ENCODE measurements at places on chromosomes 1 and 21.

DNA sequence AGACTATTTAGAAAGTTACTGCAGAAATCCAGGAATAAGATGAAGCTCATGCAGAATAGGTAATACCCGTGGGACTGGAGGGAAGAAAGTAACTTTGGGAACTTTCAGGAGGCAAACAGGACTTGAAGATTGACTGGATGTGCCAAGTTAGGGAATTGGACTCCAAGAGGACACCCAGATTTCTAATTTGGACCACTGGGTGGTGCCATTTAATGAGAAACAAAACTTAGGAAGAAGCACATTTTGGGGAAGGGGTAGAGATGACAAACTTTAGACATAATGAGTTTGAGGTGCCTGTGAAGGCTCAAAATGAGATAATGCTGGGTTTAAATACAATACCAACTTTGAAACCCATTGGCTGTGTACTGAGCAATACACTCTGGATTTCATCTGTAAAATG is 3.3 kb upstream of the B4GALT3 start:
- no peak for DNase-seq

DNA sequence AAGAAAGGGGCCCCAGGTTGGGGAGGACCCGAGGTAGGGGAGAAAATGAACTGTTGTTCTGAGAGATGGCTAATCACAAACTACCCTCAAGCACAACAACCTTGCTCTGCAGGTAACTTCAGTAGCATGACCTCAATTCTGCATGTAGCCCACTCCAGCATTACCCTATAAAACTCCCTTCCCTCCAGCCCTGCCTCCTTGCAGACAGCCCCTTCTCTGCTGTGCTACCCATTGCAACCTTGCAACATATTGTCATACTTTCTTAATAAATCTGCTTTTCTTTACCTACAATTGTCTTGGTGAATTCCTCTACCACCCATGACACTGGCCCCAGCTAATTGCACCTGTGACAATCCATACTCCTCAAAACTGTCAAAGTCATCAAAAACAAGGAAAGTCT is 428.9 kb downstream of the MATN1 start:
- no peak for DNase-seq

- no peak for DNase-seq
Observed at GRCh38 chr1:160981584-160982411, 27.2 kb upstream of the ITLN2 start.

DNA sequence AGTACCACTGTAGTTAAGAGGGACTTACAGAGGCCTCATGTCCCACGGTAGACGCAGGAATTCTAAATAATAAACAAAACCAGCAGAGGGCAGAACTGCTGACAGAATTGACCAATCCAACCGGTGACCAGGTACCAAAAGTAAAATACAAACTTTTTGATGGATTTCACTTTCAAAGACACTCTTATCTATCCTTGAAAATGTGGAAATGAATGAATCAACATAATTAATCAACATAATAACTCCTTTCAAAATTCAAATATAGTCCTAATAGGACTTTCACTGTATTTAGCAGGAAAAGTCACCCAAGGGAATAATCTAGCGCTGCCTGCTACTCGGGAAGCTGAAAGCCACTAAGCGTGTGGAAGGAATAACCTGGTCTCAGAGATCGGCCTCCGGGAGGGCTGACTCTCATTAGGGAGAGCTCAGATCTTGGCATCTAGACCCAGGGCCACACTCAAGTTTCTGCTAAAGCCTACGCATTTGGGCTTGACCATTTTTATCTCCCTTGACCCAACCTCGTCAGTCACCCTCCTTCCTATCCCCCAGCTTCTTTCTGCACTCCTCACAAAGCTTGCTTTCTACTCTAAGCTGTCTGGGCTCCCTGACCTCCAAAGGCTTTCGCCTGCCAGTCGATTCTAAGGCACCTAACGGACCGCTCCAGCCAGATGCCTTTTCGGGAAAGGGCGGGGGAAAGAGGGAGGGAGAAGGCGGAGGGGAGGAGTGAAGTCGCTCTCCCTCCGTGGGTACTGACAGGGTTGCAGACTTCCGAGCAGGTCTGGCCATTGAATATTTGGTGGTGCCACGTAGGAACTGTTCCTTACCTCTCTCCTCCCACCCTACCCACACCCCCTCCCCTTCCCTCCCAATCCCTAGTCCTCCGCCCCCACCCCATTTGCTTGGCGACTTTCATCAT is 1.6 kb downstream of the COL11A1 start:
- DNase-seq, result peak; percentile 63

GRCh38 chr1:27572019-27572678 is 31.8 kb downstream of the AHDC1 start:
- no peak for DNase-seq

GRCh38 chr1:24477309-24477708 is 25.3 kb upstream of the RCAN3 start:
- DNase-seq, result no peak

- DNase-seq, result no peak
Observed at GRCh38 chr1:219682788-219683187, 69.9 kb upstream of the ZC3H11B start.

DNA sequence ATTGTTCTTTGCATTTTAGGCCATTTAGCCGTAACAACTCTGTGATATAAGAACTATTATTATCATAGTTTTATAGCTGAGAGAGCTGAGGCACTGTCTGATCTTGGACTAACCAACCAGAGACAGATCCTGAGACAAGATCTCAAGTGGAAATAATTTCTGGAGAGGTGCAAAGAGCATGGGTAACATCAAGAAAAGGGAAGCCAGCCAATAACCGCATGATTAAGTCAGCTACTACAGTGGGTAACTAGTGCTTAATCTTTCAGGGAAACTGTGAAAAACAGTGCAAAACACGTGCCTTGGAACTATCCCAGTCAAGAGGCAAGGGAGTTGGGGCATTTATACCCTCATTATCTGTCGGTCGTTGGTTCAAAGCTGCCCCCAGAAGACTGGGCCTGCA is 105.8 kb downstream of the OMA1 start:
- no peak for DNase-seq

GRCh38 chr1:21064057-21064456 is 112.6 kb downstream of the EIF4G3 start:
- DNase-seq, result no peak

DNA sequence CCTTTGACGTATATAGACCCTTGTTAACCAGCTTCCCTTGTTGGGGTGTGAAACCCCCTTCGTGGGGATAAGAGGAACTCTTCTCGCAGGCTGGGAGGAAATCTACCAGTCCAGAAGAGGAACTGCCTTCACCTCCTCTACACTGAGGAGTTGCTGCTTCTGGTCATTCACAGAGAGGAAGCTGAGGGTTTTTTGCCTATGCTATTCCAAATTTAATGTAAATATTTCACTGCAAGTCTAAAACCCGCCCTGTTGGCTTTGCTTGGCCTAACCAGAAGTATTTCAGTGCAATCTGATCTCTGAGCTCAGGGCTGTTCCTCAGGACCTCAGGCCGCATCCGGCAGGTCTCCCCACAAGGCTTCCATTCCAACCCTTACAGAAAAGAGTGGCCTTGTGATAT is 150.1 kb downstream of the HIVEP3 start:
- no peak for DNase-seq

- no peak for DNase-seq
Observed at GRCh38 chr1:96515925-96516324, 205.7 kb upstream of the PTBP2 start.

- DNase-seq, result no peak
Observed at GRCh38 chr21:42343556-42343955, 7.2 kb downstream of the TFF2 start.

DNA sequence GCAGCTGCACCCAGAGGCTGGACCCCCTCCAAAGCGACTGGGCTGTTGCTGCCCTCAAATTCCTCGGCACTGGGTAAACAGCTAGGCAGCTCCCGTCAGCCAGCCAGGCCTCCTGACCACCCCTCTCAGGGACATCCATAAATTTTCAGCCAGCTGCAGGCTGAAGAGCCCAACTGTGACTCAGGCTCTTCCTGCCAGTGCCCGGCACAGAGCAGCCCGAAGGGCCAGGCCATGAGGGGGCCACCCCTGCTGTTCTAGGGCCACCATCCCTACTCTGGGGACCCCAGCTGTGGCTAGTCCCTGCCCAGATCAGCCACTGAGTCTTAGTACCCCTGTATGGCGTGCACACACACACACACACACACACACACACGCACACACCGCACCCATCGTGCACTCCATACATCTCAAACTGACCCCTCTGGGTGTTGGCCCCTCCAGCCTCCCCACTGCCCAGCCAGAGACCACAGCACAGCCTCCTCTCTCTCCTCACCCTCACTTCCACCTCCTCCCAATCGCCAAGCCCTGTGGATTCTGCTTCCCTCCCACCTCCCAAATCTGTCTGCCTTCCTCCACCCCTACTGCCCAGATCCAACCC is 6.2 kb upstream of the LAPTM5 start:
- DNase-seq, result peak; percentile 46

- peak; percentile 54 for DNase-seq
Observed at GRCh38 chr1:234322979-234323378, 50.3 kb upstream of the COA6 start.

- DNase-seq, result no peak
Observed at GRCh38 chr1:24714859-24715520, 30.3 kb upstream of the CLIC4 start.

DNA sequence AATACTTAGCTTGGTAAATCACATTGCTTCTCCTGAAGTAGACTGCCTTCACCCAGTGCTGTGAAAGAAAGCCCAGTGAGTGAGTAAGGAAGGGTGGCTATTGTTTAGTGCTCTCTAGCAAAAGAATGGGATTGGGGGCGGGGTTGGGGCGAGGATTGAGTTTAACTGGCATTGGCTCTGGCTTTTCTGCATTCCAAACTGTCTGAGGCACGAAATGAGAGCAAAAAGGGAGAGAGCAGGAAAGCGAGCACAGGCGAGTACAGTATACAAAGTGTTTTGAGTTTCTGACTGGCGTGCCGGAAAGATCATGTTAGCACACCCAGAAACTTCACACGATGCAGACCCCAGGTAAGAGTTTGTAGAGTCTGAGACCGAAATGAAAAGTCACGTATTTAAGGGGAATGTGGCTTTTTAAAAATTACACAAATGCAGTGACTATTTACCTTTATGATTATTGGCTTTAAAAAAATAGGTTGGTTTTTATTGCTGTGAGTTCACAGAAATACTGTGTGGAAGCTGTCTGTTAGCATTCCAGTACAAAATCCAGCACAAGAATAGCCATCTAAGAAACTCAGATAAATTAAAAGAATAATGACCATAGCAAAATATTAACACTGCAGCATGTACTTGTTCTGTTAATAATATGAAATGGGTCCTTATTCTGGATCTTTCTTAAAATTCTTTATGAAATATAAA is 155.4 kb downstream of the CLEC20A start:
- peak; percentile 77 for DNase-seq

GRCh38 chr1:171222936-171223335 is 25.4 kb upstream of the FMO1 start:
- no peak for DNase-seq

- DNase-seq, result no peak
Observed at GRCh38 chr1:71743862-71744261, 538.5 kb downstream of the NEGR1 start.

DNA sequence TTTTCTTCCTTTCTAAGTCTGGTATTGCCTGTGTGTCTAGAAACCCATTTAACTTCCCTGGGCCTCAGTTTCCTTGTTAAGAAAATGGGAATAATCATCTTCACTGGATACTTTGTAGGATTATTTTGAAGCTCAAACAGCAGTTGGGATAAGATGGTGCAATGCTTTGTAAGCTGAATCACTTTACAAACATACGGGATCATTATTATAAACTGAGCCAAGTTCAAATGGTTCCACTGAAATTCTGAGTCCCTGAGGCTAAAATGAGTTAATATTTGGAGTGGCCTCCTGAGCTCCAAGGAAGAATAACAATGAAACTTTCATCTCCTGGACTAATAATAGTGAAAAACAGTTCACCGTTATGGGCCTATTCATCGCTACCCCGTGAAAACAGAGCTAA is 388.0 kb downstream of the PLPP3 start:
- no peak for DNase-seq

DNA sequence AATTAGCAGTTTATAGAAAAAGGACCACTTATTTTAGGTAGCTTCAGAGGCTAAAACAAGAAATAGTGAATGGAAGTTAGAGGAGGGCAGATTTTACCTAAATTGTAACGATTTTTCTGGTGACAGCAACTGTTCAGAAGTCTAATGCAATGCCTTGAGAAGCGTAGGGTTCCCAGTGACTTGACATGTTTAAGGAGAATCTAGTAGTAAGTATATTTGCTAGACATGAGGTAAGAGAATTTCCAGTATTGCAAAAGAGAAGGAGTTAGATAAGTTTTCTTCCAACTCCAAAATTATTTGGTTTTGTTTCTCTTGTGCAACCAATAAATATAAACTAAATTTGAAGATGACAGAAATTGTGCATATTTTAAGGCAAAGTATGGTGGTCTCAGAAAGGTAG is 140.0 kb downstream of the SMYD3 start:
- DNase-seq, result no peak

GRCh38 chr21:45049714-45050344 is 24.6 kb upstream of the ADARB1 start:
- DNase-seq, result no peak

GRCh38 chr1:203870245-203870644 is 8.8 kb downstream of the SNRPE start:
- DNase-seq, result no peak

DNA sequence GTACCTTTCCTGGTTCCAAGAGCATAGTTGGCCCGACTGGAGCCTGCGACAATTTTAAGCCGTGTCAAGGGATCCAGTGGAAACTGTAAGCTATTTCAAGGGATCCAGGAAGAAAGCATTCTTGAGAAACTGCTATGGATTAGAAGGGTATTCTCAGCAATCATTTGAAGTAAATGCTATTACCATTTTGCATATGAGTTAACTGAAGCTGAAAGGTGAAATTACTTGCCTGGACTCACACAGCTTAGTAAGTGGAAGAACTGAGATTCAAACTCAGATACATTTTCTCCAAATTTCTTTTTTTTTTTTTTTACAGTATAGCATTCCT is 589 bp downstream of the ZNF684 start:
- DNase-seq, result no peak

DNA sequence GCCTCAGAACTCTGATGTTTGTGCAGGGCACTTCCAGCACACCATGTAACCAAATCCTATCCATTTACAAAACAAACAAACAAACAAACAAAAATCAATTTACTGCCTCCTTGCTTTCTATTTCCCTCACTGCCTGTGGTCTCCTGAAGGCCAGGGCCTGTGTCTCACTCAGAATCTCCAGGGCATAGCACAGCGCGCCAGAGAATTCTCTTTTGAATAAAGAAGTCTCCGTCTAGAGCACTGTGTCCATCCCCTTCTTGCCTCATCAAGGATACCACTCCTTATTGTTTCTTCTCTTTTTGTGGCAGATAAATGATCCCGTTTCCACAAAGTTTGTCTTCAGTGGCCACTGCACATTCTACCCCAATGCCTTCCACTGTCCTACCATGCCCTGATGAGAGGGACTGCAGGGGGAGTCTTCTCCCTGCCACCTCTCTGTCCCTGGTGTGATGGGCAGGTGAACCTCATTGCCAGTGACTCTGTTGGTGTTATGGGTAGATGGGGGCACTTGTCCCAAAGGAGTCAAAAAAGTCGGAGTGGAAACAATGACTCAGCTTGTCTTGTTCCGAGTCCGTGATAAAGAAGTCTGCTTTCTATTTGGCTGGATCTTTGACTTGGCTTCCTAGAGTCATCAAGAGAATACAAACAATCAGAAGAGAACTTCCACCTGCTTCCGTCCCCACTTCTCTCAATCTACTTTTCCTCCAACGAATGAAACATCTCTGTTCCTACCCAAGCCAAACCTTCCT is 30.0 kb downstream of the XCL2 start:
- no peak for DNase-seq
